ENCODE measurements at places on chromosomes 12 and 14. TPM values are rescaled to one million over a fixed set of nuclear protein-coding genes. Genes with fewer than 3 reads are reported as not detected.

DNA sequence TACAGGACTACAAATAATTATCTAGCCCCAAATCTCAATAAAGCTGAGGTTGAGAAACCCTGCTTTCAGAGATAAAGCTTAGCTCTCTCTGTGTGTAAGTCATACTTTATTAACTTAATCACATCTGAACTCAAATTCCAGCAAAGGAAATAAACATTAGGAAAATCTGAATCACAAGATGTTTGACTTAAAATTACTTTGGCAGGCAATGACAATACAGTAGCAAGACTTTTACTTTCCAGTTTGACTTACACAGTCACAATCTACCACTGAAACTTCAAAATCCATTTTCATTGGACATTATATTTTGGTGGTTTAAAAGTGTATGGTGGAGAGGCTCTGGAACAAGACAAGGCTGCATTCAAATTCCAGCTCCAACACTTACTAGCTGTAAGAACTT lies 11.4 kb downstream of the TMEM116 start:
- H3K36me3 ChIP-seq = no peaks in the 10 kb centered on the region
- no peak overlapping the region for H3K4me3 ChIP-seq
- H3K4me1 ChIP-seq = peaks cover 10% of the 10 kb centered on the region
- H3K27me3 ChIP-seq = no peaks in the 10 kb centered on the region
- DNase-seq = no peak

DNA sequence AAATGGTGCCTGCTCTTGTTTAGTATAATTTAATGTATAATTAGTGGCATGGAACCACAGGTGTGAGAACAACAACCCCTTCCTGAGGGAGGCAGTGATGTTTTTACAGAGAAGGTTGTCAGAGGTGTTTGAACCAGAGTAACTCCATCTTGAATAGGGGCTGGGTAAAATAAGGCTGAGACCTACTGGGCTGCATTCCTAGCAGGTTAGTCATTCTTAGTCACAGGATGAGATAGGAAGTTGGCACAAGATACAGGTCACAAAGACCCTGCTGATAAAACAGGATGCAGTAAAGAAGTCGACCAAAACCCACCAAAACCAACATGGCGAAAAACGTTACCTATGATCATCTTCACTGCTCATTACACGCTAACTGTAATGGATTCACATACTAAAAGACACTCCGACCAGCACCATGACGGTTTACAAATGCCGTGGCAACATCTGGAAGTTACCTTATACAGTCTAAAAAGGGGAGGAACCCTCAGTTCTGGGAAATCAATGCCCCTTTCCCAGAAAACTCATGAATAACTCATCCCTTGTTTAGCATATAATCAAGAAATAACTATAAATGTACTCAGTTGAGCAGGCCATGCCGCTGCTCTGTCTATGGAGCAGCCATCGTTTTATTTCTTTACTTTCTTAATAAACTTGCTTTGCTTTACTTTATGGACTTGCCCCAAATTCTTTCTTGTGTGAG lies 47.8 kb upstream of the LTA4H start:
- no peaks in the 10 kb centered on the region for H3K36me3 ChIP-seq
- no peak for DNase-seq
- no peak overlapping the region for H3K27ac ChIP-seq
- H3K27me3 ChIP-seq = no peaks in the 10 kb centered on the region

- H3K27ac ChIP-seq = no peak overlapping the region
- no peak overlapping the region for H3K4me3 ChIP-seq
- no peaks in the 10 kb centered on the region for H3K36me3 ChIP-seq
- DNase-seq = no peak
- H3K27me3 ChIP-seq = no peaks in the 10 kb centered on the region
- H3K4me1 ChIP-seq = no peaks in the 10 kb centered on the region
Measured at GRCh38 chr14:92914087-92914656, 8.8 kb upstream of the CHGA start.

DNA sequence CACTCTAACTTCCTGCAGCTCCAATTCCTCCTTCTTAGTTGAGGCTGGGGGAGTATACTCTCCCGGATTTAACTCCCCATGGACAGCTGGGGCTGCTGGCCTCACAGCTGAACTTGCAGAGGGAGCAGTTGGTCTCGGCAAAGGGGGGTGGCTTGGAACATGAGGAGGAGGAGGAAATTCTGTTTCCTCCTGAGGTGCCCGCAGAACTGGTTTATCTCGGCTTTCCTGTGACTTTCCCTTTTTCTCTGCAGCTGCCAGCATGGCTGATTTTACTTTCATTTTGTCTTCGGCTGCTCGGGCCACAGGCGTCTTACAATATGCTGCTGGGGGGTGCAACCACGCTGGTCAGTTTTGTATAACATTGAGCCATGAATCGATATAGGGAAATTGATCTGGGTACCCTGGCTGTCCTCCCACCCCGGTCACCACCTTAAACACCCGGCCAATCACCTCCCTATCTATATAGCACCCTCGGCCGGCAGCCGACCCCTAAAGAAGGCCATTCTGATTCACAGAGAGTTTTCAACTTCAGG lies 1317.6 kb downstream of the TMEM121 start:
- H3K4me1 ChIP-seq = no peaks in the 10 kb centered on the region
- H3K4me3 ChIP-seq = peak overlapping the region; percentile 38
- H3K27ac ChIP-seq = peak overlapping the region; percentile 66
- no peaks in the 10 kb centered on the region for H3K36me3 ChIP-seq

- H3K36me3 ChIP-seq = no peaks in the 10 kb centered on the region
- H3K27me3 ChIP-seq = no peaks in the 10 kb centered on the region
- H3K4me1 ChIP-seq = peaks cover 52% of the 10 kb centered on the region
- no peak for DNase-seq
- H3K4me3 ChIP-seq = peak overlapping the region; percentile 100
Measured at GRCh38 chr12:103840462-103840875, 565 bp downstream of the NT5DC3 start.

DNA sequence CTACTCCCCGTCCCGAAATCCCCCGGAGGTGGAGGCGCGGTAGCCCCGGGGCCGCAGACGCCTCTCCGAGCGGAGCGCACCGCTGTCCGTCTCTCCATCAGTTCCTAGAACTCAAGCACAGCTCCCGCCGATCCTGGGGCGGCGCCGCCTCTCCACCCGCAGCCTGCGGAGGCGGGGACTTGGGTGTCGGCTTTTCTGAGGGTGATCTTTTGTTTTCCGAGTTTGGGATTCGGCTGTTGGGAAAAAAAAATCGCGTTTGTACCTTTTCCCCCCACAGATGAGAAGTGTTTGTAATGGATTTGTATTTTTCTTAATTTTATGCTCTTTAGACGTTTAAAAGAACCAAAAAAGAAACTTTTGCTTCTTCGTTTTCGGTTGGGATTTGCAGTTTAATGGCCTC lies 26.6 kb downstream of the LRCOL1 start:
- H3K36me3 ChIP-seq = peaks cover 51% of the 10 kb centered on the region
- no peaks in the 10 kb centered on the region for H3K4me1 ChIP-seq
- no peaks in the 10 kb centered on the region for H3K27me3 ChIP-seq
- peak overlapping the region; percentile 18 for H3K27ac ChIP-seq

GRCh38 chr14:101726295-101726953 lies 35.1 kb upstream of the PPP2R5C start:
- H3K36me3 ChIP-seq = no peaks in the 10 kb centered on the region
- H3K27ac ChIP-seq = no peak overlapping the region
- peaks cover 4% of the 10 kb centered on the region for H3K4me1 ChIP-seq
- H3K27me3 ChIP-seq = no peaks in the 10 kb centered on the region
- H3K4me3 ChIP-seq = no peak overlapping the region

- H3K27ac ChIP-seq = no peak overlapping the region
- H3K27me3 ChIP-seq = no peaks in the 10 kb centered on the region
Measured at GRCh38 chr14:70527501-70528105, 7.2 kb downstream of the ADAM20 start.

- H3K36me3 ChIP-seq = no peaks in the 10 kb centered on the region
- DNase-seq = no peak
- no peaks in the 10 kb centered on the region for H3K4me1 ChIP-seq
- H3K27ac ChIP-seq = no peak overlapping the region
- no peaks in the 10 kb centered on the region for H3K27me3 ChIP-seq
Measured at GRCh38 chr12:40598073-40598472, 94.2 kb upstream of the CNTN1 start.

- H3K4me1 ChIP-seq = peaks cover 2% of the 10 kb centered on the region
- H3K36me3 ChIP-seq = no peaks in the 10 kb centered on the region
- H3K27ac ChIP-seq = no peak overlapping the region
Measured at GRCh38 chr14:104595911-104596450, 8.6 kb downstream of the TMEM179 start.

DNA sequence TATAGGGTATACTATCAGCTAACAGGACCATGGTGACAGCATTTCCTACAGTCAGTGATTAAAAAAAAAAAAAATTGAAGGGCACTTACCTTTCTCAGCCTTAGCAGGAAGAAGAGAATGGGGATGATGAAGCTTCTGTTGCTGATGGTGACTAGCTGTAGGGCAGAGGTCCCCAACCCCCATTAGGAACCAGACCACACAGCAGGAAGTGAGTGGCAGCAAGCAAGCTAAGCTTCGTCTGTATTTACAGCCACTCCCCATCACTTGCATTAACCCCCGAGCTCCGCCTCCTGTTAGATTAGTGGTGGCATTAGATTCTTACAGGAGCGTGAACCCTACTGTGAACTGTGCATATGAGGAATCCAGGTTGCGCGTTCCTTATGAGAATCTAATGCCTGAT lies 91.3 kb upstream of the USP44 start:
- no peak for DNase-seq
- peaks cover 18% of the 10 kb centered on the region for H3K4me1 ChIP-seq
- H3K27me3 ChIP-seq = no peaks in the 10 kb centered on the region
- no peaks in the 10 kb centered on the region for H3K36me3 ChIP-seq
- H3K27ac ChIP-seq = no peak overlapping the region

DNA sequence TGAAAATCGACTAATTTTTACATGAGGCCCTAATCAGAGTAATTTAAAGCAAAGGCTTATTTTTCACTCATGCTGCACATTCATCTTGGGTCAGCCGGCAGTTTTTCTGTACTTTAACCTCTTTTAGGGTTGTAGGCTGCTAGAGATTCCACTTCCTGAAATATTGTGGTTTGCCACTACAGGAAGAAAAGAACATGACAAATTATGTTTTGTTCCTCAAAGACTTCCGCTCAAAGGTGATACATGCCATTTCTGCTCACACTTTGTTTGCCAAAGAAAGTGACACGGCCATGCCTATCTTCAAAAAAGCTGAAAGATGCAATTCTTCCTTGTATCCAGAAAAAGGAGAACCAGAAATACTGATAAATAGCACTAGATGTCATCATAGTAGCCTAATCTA lies 183.4 kb upstream of the PPFIA2 start:
- no peaks in the 10 kb centered on the region for H3K4me1 ChIP-seq
- H3K36me3 ChIP-seq = no peaks in the 10 kb centered on the region
- H3K4me3 ChIP-seq = no peak overlapping the region

GRCh38 chr14:58280954-58281787 lies 17.2 kb upstream of the ARID4A start:
- H3K27me3 ChIP-seq = no peaks in the 10 kb centered on the region
- H3K4me1 ChIP-seq = peaks cover 33% of the 10 kb centered on the region
- no peak overlapping the region for H3K4me3 ChIP-seq
- peak overlapping the region; percentile 74 for H3K27ac ChIP-seq
- peaks cover 26% of the 10 kb centered on the region for H3K36me3 ChIP-seq

DNA sequence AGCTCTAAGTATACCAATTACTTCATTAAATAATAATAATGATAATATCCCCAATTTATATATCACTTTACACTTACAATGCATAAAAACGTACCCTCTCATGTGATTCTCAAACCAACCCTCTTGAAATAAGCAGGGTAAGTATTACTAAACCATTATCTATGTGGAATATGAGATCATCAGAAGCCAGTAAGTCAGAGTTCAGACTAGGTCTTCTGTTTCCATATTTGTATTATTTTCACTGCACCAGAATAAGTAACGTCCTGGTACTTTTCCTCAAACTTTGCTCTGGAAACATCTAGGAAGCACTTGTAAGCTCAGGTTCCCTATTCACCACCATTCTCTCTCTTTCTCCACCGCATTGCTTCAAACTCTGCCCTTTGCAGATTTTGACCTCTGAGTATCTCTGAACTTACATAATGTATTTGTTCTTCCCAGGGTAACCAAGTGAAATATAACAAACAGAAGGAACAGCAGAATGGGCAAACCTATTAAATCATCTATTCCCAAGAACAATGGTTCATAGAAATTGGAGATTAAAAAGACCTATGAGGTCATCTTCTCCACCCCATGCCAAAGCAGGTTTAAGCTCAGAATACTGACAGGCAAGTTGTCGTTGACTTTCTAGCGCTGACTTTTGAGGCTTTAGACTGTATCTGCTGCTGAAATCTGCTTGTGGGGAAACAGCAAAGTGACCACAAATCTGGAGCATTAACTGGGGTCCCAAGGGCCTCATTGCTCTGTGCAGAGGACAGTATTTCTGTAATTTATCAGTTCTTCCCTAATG lies 161.3 kb upstream of the FAR2 start:
- H3K4me1 ChIP-seq = peaks cover 16% of the 10 kb centered on the region
- no peaks in the 10 kb centered on the region for H3K36me3 ChIP-seq
- H3K4me3 ChIP-seq = no peak overlapping the region
- DNase-seq = no peak

GRCh38 chr14:94770815-94771157 lies 873 bp upstream of the GSC start:
- no peak overlapping the region for H3K27ac ChIP-seq
- H3K27me3 ChIP-seq = peaks cover 89% of the 10 kb centered on the region
- H3K4me3 ChIP-seq = no peak overlapping the region
- no peak for DNase-seq
- no peaks in the 10 kb centered on the region for H3K36me3 ChIP-seq

DNA sequence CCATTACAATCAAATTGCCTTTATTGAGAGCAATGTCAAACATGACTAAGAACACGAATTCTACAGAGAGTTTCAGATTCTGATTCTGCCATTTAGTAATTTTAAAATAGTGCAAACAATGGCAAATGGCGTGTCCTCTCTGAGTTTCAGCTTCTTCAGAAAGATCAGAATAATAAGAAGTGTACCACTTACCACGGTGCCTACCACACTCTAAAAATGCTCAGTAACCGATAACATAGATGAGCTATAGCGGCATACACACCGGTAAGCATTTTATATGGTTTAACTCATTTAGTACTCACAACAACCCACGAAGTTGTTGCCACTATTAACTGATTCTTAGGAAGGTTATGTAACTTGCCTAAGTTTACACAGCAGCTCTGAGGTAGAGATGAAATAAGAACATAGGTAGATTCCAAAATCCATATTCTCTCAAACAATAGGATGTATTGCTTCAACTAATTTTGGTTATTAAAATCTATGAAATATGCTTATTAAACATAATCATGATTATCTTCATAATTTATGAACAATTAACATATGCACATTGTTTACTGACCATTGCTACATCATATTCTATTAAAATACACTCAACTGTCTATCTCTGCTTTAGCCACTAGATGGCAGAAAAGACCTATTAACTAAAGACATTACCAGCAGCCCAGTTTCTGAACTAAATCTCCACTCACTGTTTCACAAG lies 38.3 kb downstream of the SLC6A15 start:
- no peaks in the 10 kb centered on the region for H3K4me1 ChIP-seq
- H3K27ac ChIP-seq = no peak overlapping the region
- no peak for DNase-seq
- H3K27me3 ChIP-seq = no peaks in the 10 kb centered on the region

Gene OR6C3
- not detected for total RNA-seq

Gene GLIPR1L1
- total RNA-seq = not detected

Gene P2RX2
- total RNA-seq = 4.1 TPM

Gene ZDHHC22
- 0.13 TPM for total RNA-seq

Gene NTF3
- total RNA-seq = not detected

Gene LRFN5
- total RNA-seq = 4.1 TPM

Gene CTSG
- total RNA-seq = 2.1 TPM

Gene RNF212B
- not detected for total RNA-seq

Gene VRTN
- total RNA-seq = not detected

Gene IL26
- total RNA-seq = not detected

Data from esophagus muscularis mucosa (tissue), 4 donors.